ENCODE measurements at places on chromosomes 13 and 19.

DNA sequence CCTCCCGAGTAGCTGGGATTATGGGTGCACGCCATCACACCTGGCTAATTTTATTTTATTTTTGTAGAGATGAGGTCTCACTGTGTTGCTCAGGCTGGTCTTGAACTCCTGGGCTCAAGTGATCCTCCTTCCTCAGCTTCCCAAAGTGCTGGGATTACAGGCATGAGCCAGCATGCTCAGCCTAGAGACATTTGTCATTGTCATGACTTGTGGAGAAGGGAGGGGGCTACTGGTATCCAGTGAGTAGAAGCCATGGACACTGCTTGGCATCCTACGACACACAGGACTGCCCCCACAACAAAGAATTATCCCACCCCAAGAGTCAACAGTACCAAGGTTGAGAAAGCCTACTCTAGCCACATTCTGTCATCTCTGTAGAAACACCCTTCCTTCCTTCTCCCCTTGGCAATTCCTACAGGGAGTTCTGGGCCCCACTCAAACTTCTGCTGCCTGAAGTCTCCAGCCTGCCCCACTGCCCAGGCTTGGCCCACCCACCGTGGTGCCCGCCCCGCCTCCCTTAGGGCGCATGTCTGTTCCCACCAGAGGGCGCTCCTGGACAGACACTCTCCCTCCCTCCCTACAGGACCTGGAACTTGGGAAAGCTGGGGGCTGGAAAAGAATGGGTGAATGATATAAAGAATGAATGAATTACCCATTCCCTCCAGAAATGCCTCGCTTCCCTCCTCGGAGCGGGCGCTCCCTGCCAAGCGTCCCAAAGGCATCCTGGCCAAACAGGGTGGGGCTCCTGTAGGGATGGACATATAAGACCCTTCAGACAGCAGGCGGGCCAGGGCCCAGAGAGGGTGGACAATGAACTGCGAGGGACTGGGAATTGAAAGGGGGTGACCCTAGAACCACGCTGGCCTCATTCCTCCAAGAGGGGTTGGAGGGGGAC is 5.5 kb upstream of the EMP3 start:
- DNase-seq: peak; percentile 87

- DNase-seq: no peak
These were observed 26.0 kb downstream of the FPR3 start for GRCh38 chr19:51820831-51821446.

DNA sequence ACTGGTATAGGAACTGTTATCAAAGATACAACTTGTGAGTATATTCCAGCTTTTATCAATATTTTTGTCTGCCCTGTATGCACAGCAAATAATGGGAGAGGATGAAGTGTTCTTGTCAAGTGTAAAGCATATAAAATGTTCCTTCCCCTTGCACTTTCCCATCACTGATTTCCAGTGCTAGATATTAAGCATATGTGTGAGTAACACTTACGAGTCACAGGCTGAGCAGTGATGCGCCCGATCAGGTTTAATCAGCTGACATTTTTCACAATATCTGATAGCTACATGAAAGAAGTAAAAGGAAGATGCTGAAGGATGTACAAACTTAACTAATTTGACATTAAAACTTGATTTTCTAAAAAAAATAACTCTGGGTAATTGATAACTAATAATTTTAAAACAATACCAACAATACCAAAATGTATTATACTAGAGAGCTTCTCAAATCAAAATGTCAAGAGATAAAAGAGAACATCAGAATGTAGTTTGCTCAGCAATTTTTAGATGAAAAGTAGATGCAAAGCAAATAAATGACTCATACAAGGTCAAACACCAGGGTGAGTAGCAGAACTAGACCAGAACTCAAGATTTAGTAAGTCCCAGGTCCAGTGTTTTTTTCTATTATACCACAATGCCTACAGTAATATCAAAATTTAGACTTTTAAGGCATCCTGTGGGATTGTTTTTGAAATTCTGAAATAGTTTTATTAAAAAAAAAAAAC is 56.4 kb downstream of the ZDHHC20 start:
- no peak for DNase-seq

GRCh38 chr13:112820318-112820717 is 130.5 kb downstream of the ATP11A start:
- DNase-seq: peak; percentile 6

- no peak for DNase-seq
These were observed 67.6 kb downstream of the TNFRSF19 start for GRCh38 chr13:23637829-23638228.

DNA sequence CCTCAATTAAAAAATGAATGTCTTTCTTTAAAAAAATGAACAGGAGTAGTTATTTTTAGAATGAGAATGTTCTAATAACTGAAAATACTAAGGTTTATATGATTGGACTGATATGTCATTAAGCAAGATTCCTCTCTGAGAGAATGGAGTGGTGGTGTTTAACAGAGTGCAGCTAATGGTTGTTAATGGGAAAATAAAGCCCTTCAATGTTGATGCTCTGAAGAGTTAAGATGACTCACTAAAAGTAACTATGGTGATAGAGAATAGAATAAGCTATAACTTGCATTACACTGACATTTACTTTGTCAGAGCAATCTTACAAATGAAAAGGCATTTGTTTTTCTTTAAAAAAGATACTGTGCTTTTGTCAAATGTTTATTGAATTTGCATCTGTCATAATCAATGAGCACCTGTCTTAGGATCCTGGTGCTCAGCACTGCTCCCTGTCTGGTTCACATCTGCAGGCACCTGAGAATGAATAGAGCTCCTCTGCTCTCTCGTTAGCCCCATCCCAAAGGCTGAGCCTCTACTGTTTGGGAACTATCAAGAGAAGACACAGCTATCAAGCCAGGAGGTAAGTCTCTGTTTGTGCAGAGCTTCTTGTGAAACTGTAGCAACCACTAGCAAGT is 15.1 kb downstream of the PABPC3 start:
- no peak for DNase-seq

- no peak for DNase-seq
These were observed 9.7 kb downstream of the LPAR6 start for GRCh38 chr13:48403151-48403631.

DNA sequence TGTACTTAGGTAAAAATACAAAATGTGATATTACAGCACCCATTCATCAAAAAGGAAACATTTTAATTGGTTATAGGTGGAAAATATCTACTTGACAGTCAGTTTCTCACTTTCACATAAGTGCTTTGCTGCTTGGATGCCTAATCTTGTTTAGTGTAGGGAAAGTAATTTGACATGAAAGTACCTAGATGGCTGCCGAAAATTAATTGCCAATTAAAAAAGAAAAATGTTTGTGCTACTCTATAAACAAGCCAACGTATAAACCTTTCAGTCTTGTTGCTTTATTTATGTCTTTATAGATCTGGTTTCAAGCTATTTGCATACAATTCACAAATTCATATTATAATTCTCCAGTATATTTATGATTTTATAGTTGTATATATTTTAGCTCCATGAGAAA is 729.9 kb downstream of the DACH1 start:
- DNase-seq: no peak

DNA sequence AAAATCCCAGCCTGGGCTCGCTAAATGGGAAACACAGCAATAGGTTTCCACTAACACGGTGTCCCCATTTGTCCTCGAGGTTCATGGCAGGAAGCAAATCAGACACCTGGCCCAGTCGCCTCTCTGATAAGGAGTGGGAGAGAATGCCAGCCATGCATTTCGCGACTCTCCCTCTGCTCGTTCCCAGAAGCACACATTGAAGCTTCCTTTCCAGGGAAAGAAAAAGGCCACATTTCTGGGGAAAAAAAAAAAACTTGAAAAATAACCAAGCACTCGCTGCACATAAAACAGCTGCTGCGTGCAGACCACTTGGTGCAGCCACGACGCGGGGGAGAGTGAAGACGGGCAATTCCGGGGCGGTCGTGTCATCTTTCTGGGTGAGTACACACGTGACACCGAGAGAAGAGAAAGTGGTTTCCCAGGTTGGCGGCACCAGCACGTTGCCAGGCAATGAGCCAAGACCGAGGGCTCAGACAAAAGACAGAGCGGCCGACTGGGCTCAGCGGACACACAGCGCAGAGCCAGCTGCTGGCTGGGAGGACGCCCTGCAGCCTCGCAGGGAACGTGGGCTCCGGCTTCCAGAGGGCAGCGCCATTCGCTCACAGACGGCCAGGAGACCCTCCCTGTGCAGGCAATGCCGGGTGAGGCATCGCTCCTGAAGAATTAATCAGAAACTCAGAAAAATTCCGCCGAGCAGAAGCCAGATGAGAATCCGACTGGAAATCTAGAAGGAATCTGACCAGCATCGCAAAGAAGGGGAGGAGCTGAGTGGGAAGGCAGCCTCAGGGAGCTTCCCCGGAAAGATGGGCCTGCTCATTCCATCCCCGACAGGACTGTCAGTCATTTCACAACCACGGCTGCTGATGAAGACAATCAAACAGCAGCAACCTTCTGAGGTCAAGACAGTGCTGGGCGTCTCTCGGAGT is 83.2 kb upstream of the IRS2 start:
- no peak for DNase-seq

- DNase-seq: no peak
These were observed at the start of gene IL11 for GRCh38 chr19:55370305-55370988. TSS of gene IL11 (minus strand) at chr19:55370463. CDS start at chr19:55370310, 153 bp downstream.

- no peak for DNase-seq
These were observed 16.7 kb upstream of the ITM2B start for GRCh38 chr13:48216204-48216711.

DNA sequence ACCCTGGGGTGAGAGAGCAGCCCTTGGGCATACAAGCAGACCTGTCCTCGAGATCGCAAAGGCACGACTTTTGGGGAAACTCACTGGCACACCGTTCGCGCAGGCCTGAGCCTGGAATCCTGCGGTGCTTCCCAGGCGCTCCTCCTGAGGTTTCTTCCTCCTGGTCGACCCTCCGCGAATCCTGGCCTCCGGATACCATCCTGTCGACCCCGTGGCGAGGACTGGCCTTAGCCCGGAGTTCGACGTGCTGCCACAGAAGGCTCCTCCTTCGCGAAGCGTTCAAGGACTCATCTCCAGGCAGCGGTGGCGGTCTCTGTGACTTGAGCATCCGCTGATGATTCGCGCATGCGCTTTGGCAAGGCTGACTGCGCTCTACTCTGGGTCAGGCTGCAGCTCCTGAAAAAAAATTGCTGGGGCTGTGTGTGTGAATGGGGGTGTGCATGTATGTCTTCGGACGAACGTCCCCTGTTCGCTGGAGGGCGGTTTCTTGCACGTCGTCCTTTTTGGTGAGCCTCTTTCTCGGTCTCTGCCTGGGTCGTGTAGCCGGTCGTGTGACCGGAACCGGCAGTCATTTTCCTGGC is 64.4 kb upstream of the ZNF527 start:
- DNase-seq: no peak

GRCh38 chr13:44874886-44875630 is 114.2 kb downstream of the NUFIP1 start:
- DNase-seq: no peak

DNA sequence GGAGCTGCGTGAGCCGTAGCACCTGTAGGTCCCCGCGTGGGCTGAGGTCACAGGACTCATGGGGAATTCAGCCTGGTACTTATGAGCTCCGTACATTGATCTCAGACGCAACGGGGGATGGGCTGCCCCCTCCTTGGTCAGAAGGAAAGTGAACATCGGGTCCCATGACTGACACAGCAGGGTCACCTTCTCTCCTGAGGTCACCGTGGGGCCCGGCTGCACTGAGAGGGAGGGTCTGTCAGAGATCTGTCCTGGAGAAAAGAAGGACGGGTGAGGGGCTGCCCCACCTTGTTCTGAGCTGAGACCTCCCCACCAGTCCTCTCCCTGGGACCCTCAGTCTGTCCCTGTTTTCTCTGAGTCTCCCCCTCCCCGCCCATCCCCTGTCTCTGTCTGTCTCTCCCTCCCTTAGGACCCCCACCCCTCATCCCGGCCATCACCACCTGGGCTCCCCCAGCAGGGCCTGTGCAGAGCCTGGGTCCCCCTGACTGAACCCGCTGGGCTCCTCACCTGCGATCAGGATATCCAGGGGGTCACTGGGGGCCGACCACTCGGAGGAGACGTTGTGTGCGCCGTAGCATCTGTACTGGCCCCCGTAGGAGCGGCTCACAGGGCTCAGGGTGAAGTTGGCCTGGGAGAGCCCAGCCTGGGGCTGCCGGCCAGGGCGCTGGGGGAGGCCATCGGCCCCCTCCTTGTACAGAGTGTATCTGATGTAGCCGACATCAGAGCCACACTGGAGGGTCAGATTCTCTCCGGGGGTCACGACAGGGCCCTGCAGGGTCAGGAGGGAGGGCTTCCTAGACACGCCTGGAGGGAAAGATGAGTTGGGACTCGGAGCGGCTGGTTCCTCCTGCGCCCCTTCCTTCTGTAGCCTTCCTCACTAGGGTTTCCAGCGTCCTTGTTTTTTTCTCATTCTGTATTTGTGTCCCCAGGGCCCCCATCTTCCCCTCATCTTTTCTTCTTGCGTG is 1.8 kb downstream of the LILRA4 start:
- DNase-seq: no peak

DNA sequence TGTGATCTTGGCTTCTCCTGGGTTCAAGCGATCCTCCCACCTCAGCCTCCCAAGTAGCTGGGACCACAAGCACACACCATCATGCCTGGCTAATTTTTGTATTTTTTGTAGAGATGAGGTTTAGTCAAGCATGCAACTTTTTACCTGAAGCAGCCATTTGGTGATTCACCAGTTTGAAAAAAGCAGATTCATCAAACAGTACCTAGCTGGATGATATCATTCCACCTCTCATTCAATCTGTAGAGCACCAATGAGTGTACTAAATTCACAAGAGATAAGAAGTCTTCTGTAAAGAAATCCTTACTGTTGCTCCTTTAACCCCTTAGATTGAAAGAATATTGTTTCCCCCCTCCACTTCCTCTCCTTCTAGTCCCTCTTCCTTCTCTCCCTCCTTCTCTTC is 261.1 kb upstream of the RFC3 start:
- DNase-seq: no peak

All from WERI-Rb-1 (cell line).